ENCODE measurements at places on chromosomes 12 and 14.

GRCh38 chr14:36455241-36455627 is 64.8 kb downstream of the NKX2-1 start:
- DNase-seq, result no peak

DNA sequence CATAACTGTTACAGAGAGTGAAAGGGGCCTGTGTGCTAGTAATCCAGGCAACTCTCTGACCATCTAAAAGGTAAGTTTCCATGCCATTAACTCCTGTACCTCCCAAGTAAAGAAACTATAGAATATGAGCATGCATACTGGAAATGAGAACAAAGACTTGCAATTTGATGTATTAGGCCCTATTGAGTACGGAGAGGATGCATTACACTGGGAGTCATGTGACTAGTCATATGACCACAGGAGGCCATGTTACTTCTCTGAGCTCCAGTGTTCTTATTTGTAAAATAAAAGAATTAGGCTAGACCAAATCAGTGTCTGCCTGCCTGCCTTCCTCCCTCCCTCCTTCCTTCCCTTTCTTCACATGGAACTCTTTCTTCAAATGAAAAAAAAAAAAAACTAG is 440.1 kb upstream of the CCDC196 start:
- no peak for DNase-seq

DNA sequence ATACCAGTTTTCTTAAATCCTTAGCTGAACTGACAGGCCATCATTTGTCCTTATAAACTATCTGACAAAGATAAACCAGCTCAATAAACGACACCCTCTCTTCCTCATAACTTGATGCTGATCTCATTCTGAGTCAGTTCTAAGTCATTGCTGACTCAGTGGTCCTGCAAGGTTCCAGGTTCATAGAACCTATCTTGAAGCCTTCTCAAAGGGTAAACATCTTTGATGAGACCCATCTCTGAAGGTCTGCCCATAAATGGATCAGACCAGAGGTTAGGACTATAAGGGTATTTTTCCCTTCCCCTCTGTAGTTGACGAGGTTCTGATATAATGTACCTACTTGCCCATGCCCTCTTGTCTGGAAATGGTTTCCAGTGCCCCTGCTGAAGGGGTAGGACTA is 11.9 kb downstream of the NAA25 start:
- no peak for DNase-seq

GRCh38 chr12:117091758-117092510 is 7.3 kb downstream of the TESC start:
- DNase-seq, result no peak

DNA sequence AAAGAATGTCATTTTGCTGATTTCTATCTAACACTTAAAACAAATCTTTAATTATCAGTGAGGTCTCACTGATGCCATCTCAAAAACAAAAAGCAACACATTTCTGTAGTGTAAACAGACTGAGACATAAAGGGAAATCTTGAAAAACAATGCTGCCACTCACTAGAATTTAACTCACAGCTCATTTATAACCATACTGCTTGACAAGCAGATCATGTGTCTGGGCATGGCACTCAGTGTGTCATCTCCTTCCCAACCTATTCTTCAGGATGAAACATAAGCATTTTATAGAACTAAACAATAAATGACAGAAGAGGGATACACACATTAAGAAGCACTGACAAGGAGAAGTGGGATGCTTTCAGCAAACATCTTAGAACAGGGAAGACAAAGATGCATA is 22.4 kb downstream of the ATF7 start:
- no peak for DNase-seq

DNA sequence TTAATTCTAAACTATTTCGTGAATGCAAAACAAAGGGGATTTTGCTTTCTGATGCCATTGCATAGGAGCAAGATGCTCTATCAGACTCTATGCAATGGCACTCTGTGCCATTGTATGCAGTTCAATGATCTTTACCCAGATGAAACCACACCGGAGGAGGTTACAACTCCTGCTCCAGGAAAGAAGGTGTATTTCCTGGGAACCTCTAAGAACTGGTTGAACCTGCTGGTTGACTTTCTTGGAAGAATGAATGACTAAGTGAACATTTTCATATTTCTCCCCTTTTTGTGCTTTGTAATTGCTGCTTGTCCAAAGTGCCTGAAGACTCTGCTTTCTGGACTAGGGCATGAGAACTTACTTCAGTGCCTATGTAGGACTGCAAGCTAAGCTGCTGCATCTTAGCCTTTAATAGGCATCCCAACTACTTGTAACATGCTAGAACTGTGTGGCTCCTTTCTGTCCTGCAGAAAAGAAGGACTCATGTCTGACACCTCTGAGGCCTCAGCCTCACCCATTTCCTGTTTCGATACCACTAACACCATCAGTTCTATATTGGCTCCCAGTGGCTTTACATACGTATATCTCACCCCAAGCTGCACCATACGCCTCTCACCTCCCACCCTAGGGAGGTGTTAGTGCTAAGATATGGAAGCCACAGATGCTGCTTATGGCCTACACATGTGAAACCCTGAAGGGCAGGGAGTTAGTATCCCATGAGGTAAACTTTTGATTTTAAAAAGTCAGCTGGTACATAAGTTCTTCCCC is 193.5 kb upstream of the CNOT2 start:
- no peak for DNase-seq

DNA sequence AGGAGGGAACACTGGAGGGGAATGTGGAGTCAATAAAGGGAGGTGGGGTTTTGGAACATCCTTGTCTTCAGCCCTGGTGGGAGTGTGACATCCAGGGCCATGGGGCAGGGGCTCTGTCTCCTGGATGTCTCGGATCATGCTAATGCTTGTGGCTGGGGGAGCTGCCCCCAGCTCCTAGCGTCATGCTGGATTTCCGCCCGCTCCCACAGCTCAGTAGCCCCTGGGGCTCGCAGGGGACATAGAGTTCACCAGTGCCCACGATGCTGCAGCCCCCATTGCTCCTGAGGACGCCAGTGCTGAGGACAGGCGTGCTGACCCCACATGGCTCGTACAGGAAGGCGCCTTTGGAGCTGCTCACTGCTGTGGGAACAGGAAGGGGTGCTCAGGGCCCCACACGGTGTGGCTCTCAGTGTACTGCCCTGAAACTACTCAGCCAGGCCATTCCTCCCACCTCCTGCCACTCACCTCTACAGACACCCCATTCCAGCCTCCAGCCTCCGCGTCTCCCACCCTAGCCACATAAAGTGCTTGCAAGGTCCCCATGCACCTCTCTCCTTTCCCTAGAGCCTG is 9.5 kb upstream of the KRT84 start:
- no peak for DNase-seq

- DNase-seq, result no peak
Measured at GRCh38 chr12:52198454-52199215, 6.8 kb upstream of the KRT80 start.

- DNase-seq, result no peak
Measured at GRCh38 chr12:104873374-104873773, 84.7 kb downstream of the SLC41A2 start.

GRCh38 chr14:54175298-54175942 is 218.8 kb upstream of the BMP4 start:
- no peak for DNase-seq

GRCh38 chr12:123120452-123121166 is 30.3 kb downstream of the PITPNM2 start:
- peak; percentile 8 for DNase-seq

DNA sequence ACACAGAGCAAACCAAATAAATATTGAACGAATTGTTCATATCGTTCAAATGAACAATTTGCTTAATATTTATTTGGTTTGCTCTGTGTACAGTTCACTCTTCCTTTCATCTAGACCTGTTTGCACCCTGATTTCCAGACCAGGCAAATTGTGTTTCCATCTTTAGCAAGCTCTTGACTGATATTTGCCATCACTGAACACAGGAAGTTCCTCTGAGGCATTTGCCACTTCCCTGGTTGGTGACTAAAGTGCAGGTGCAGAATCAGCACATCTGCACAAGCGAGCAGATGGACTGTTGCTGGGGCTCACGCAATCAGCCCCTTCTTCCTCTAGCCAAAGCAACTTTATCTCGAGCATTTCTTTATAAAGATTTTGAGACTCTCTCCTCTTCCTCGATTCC is 112.9 kb downstream of the DAAM1 start:
- DNase-seq, result peak; percentile 3

GRCh38 chr12:120472521-120472920 is 3.0 kb upstream of the SRSF9 start:
- DNase-seq, result no peak

DNA sequence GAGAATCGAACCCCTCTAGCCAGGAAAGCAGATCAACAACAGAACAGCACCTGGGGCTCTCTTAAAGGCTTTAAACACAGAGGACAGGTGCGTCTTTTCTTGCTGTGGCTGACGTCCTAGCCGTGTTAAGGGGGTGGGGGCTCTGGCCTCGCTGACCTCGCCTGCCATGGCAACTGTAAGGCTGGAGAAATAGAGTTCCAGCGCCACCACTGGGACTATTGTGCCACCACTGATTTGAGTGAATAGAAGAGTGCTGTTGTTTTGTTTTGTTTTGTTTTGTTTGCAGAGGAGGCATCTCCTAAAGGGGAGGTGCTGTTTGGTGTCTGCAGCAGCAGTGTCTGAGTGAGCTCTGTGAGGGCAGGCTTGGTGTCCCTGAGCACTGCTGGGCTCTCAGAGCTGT is 34.2 kb upstream of the PRMT8 start:
- no peak for DNase-seq

DNA sequence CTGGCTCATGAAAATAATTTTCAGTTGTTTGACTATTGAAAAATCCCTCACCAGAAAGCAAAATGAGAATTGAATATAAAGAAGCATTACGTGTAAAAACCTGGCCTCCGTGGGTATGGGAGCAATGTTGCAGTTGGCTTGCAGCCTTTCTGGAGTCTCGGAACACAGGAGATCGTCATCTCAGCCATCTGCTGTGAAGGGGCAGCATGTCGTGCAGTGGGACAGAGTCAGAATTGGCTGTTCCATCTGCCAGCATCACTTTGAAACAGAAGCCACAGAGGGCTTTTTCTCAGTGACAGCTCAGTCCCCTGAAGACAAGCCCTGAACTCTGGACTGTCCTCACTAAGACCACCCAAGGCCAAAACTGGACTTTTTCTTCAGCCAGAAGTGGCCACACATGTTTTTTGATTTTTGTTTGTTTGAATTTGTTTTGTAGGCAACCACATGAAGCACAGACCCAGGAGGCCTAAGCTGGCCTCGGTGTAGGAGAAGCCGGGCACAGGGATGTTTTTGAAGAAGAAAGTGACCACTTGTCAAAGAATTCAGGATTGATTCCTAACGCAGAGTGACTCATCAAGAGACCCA is 170.8 kb upstream of the DYRK2 start:
- DNase-seq, result no peak

- DNase-seq, result no peak
Measured at GRCh38 chr14:61566537-61567225, 128.6 kb upstream of the HIF1A start.

GRCh38 chr12:76726626-76727025 is 37.3 kb upstream of the ZDHHC17 start:
- no peak for DNase-seq

Data from activated effector memory CD4-positive, alpha-beta T cell treated with Interleukin-2 at 50 U/mL for 16 hours (primary cell).